NCI-H510A (cell line): ENCODE measurements at places on chromosomes 7 and 10.
A peak's percentile ranks its signal among the peaks of the same experiment; 100 is the strongest.

DNA sequence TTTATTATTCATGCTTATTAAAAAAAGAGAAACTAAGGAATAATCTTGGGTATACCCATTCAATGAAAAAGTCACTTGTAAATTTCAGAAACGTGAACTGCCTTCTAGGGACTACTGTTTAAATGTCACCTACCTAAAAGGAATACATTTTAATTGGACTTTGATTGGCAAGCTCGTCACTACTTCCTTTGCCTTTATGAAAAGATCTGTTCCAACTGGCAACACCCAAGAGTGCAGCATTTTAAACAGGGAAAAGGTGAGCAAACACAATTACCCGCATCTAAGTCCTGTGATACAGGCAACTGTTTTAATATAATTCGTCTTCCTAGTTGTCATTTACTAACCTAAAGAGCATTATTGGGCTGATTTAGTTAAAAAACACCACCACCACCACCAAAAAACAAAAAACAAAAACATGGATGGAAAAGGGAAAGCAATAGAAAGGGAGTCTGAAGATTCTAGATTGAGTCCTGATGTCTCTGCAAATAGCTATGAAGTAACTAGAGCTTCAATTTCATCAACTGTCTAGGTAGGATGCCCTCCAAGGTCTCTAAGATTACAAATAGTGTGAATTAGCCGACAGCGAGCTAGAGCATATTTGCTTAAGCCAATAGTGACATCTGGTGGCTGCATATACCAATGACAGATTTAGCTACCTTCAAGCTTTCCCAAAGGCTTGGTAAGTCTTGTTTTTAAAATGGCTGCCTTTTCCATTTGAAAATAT is 33.8 kb upstream of the ICA1 start:
- DNase-seq, result peak; percentile 74

GRCh38 chr7:128163473-128163872 is 77.6 kb upstream of the LEP start:
- no peak for DNase-seq

GRCh38 chr7:37061849-37062559 is 337.7 kb upstream of the AOAH start:
- no peak for DNase-seq

GRCh38 chr10:47013507-47014154 is 102.4 kb downstream of the PTPN20 start:
- DNase-seq, result no peak

DNA sequence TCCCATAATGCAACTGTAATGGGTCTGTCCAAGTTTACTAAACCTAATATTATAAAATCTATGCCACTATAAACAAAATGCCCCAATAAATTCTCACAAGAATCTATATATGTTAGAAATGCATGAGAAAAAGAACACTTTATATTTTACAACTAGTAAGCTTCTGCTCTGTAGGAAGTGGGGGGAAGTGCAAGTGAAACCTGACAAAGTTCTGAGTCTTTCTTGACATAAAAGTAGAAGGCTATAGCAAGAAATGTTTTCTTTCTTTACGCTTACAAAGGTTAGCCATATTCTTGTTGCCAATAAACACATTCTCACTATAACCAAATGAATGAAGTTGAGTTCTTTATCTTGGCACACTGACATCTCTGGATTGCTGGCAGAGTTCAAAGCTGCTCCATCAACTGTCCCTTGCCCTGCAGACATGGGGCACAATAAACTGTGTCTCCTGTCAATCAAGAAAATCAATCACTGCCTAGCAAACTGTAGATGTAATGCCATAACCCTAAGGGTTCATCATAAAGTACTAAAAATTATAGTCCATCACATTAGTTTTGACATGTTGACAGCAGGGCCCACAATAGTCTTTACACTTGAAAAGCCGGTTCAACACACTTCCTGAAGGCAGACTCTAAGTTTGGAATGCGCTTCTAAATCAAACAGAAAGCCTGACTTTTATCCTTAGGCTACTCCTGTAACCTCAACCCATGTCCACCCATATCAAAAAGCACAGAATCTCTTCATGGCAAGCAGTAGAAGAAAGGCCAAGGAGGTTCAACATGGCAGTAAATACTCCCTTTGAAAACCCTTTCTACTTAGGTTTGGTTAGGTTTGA is 58.6 kb downstream of the TPK1 start:
- DNase-seq, result no peak

GRCh38 chr10:113320987-113321386 is 231.9 kb upstream of the HABP2 start:
- no peak for DNase-seq

DNA sequence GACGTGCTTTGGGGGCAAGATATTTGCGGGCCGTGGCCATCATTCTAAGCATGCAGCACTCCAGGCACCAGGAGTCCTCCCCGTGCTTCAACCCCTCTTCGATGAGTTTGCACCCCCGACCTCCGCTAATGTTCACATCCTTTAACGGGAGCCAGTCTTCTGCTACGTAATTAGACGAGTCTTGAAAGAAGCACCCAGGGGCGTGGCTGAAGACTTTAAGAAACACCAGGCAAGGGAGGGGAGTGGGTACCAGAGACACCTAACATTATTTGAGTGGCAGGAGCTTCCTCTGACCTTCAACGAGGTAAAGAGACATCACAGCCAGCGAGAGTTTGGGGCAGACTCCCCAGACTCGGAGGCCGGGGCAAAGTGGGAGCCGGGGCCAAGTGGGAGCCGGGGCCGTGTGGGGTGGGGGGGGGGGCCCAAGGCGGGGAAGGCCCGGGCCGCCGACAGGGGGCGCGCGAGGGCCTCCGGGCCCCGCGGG is 31.1 kb upstream of the TOMM7 start:
- no peak for DNase-seq

- DNase-seq, result no peak
Measured at GRCh38 chr7:37285706-37286453, 162.8 kb downstream of the ELMO1 start.

GRCh38 chr10:87691506-87692070 is 31.9 kb downstream of the PAPSS2 start:
- DNase-seq, result no peak

DNA sequence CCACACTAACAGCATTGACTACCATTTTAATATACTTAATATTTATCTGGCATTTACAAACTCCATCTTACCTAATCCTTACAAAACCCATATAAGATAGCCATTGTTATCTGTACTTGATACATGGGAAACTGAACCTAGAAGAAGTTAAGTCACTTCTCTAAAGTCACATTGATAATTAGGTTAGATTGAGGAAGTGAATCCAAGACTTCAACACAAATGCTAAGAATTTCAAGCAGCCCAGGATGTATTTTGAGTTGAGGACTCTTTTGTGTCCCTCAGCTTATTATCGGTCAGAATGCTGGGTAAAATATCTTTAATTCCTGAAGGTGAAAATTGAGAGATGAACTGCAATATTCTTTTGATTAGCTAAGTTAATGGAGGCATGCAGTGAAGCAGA is 465.5 kb downstream of the PHTF2 start:
- DNase-seq, result no peak
